ENCODE measurements at places on chromosomes 5 and 9. TPM values are rescaled to one million over a fixed set of nuclear protein-coding genes. Genes with fewer than 3 reads are reported as not detected.

NR5A1 gene
- total RNA-seq = not detected

DOK3 gene
- total RNA-seq = 8.4 TPM

DNAI1 gene
- not detected for total RNA-seq

IFNA2 gene
- not detected for total RNA-seq

LCN6 gene
- total RNA-seq = not detected

ALDH7A1 gene
- total RNA-seq = 45.3 TPM

ZCCHC7 gene
- 23.9 TPM for total RNA-seq

PTGES gene
- total RNA-seq = 162 TPM

ERCC6L2 gene
- total RNA-seq = 79.3 TPM

DMRTA1 gene
- 1.1 TPM for total RNA-seq

LVRN gene
- total RNA-seq = 0.59 TPM

OR1J2 gene
- total RNA-seq = not detected

TTC33 gene
- 16.3 TPM for total RNA-seq

POU5F2 gene
- total RNA-seq = 1.2 TPM

TRPM6 gene
- not detected for total RNA-seq

ANKRD18B gene
- 35.6 TPM for total RNA-seq

FAM153A gene
- not detected for total RNA-seq

ALDH1B1 gene
- 62.5 TPM for total RNA-seq

GABRA1 gene
- total RNA-seq = not detected

CHSY3 gene
- 43.7 TPM for total RNA-seq

SLC6A19 gene
- not detected for total RNA-seq

CCL21 gene
- not detected for total RNA-seq

MARVELD2 gene
- 0.30 TPM for total RNA-seq

ISL1 gene
- 0.30 TPM for total RNA-seq

PTTG1 gene
- 137 TPM for total RNA-seq
